ENCODE measurements at places on chromosomes 2 and 18. TPM values are rescaled to one million over a fixed set of nuclear protein-coding genes. Genes with fewer than 3 reads are reported as not detected.

GAD1 gene
- 0.76 TPM for total RNA-seq

CRACDL gene
- 0.04 TPM for total RNA-seq

MEIS1 gene
- not detected for total RNA-seq

CD302 gene
- 0.53 TPM for total RNA-seq

PIAS2 gene
- 29.4 TPM for total RNA-seq

CELF4 gene
- not detected for total RNA-seq

KIF3C gene
- 6.6 TPM for total RNA-seq

SERTAD2 gene
- 22.7 TPM for total RNA-seq

HS6ST1 gene
- total RNA-seq, result 16.0 TPM

RNF152 gene
- 0.17 TPM for total RNA-seq

MYCN gene
- total RNA-seq, result not detected

Measured in activated CD8-positive, alpha-beta memory T cell treated with anti-CD3 and anti-CD28 coated beads for 36 hours (primary cell).